ENCODE measurements at places on chromosomes 3 and 15. TPM values are rescaled to one million over a fixed set of nuclear protein-coding genes. Genes with fewer than 3 reads are reported as not detected.

DNA sequence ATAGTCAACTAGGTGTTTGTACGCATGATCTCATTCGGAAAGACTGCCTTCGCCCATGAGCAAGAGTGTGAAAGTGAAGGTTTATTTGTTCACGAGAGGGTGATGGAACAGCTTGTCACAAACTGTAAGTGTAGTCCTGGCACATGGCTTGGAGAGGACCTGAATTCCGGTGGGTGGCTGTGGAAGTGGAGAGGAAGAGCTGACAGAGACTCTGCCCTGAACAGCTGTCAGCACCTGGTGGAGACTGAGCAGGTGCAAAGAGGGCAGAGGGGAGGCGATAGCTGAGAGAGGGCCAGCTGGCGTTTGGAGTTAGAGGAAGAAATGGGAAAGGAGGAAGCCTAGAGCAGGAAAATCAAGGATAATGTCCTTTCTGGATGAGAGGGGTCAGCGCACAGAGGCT, 155.7 kb downstream of the EEFSEC start:
- DNase-seq, result no peak

DNA sequence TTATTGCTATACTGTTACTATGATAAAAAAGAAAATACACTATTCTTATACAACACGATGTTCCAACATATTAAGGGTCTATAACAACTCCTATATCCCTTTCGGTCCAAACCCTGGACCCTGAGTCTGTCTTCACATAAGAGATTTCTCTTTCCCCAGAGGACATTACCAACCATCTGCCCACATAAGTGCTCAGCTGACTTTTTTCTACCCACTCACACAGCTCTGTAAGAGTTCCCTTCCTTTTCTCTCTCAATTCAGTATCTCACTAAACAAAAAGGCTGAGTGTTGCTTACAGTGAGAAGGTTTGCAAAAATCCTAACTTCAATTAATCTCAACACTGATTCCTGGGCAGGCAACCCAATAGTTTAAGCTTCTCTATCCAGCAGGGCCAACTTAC, 30.5 kb downstream of the ITGB5 start:
- DNase-seq, result no peak

- no peak for DNase-seq
These were observed 31.4 kb downstream of the FSD2 start for GRCh38 chr15:82774496-82774895.

DNA sequence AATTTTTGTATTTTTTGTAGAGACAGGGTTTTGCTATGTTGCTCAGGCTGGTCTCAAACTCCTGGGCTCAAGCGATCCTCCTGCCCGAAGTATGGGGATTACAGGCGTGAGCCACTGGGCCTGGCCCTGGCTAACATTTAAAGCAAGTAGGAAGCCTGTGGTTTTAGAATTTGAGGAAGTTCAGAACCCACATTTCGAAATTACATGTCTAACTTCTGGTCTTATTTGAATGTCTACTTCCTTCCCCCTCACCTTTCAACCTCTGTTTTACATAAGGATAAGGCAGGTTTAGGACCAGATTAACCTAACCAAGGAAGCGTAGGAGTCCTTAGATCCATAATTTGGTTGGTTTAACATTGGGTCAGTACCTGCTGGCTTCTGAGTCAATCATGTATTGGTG, 120.5 kb upstream of the PROK2 start:
- no peak for DNase-seq

GRCh38 chr3:46504789-46505188, 7.0 kb downstream of the RTP3 start:
- no peak for DNase-seq

DNA sequence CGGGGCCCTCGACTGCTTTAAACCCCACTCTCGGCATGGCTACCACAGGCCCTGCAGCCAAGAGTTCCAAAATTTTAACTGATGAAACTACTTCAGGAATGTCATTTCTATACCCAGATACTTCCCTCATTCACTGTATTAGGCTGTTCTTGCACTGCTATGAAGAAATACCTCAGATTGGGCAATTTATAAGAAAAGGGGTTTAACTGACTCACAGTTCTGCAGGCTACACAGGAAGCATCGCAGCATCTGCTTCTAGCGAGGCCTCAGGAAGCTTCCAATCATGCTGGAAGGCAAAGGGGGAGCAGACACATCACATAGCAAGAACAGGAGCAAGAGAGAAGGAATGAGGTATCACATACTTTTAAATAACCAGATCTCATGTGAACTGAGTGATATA, 21.6 kb upstream of the ALCAM start:
- no peak for DNase-seq

GRCh38 chr15:67504796-67505195, 16.1 kb upstream of the C15orf61 start:
- DNase-seq, result no peak

DNA sequence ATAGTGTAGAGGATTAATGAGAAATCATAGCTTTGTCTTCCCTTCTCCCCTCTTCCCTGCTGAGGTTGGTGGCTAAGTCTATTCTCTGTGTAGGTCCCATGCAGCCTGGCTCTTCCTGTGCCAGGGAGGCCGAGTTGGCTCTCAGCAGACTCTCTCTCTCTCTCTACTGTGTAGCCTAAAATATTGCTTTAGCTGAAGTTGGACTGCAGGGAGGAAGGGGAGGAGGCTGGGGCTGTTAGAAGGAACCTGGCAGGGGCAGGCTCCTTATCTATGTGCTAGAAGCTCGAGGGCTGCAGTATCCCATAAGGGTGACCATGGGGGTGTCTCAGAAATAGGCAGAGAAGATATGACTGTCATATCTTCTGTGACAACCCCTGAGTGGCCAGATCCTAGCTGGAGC, 160.8 kb downstream of the EPHB1 start:
- no peak for DNase-seq

DNA sequence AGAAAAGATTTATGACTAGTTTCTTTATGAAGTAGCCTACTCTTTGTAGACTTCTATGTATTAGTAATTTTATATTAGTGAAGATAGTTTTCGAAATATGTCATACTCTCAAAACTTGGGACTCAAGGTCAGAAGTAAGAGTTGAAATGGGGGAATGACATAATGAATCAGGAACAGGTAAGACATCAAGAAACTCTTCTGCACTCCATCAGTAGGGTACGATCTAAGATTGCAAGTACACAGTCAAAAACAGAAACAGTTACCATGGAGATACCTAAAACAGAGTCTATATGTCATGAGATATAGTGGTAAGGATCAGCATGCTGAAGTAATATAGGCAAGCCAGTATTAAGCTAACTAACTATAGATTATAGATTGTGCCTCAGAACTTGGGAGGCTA, 187.0 kb upstream of the MLF1 start:
- no peak for DNase-seq

- no peak for DNase-seq
These were observed 300.4 kb downstream of the SV2B start for GRCh38 chr15:91400481-91400880.

DNA sequence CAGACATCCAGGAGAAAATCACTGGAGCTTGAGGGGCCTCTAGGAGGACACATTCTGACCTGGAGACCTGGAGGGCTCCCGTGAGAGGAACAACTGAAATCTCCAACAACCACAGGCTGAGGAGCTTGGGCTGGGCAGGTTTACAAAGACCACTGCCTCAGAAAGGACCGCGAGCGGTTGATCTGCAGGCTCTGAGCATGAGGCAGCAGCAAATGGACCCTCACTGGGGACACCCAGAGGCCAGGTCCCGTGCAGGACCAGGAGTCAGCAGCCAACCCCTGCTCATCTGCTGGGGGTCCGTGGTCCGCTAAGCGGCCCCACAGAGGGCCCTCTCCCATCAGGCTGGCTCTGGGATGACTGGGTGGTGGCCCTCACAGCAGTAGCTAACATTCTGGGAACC, 10.5 kb upstream of the EPHB3 start:
- no peak for DNase-seq

DNA sequence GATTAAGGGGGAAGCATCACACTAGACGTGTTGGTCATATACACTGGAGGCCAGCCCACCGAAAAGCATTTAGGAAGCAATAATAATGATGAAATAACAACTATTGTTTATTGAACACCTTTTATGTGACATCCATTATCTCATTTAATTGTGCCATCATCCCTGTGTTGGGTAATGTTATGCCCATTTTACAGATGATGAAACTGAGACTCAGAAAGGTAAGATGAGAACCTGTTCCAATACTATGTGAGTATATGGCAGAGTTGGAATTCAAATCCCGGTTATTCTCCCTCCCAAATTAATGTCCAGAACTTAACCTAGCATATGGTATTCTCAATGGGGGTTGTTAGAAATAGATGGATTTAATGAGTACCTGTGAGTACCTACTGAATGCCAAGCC, 99.2 kb downstream of the SMAD6 start:
- DNase-seq, result no peak

DNA sequence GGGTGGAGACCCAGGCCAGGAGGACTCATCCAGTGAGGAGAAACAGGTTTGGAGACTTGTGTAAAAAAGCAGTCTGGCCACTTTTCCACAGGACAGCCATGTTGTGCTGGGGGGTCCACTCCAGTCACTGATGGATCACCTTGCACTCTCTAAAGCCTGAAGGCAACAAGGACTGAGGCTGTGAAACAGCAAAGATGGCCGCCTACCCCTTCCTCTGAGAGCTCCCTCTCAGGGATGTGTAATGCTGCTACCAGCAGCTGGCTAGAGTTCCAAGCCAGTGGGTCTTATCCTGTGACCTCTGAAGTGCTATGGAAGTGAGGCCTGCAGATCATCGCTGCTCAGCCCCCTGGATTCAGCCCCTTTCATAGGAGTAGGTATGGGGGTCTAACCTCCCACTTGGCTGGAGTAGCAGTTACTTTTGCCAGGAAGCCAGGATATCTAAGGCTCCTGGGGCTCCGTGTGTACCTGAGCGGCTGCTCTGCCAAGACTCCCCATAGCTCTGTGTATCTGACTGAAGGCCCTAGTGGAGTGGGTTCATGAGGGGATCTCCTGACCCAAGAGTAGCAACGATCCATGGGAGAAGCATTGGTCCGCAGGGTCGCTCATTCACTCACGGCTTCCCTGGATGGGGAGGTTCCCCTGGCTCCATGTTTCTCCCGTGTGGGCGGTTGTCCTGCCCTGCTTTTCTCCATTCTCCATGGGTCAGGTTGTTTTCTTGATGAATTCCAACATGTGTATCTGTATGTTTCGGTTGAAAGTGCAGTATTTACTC, 69.9 kb upstream of the TNFSF10 start:
- no peak for DNase-seq

GRCh38 chr3:264394-265156, 68.0 kb downstream of the CHL1 start:
- no peak for DNase-seq

- no peak for DNase-seq
These were observed 11.8 kb upstream of the LIPC start for GRCh38 chr15:58419803-58420524.

GRCh38 chr15:26294059-26294689, 431.0 kb upstream of the ATP10A start:
- no peak for DNase-seq

DNA sequence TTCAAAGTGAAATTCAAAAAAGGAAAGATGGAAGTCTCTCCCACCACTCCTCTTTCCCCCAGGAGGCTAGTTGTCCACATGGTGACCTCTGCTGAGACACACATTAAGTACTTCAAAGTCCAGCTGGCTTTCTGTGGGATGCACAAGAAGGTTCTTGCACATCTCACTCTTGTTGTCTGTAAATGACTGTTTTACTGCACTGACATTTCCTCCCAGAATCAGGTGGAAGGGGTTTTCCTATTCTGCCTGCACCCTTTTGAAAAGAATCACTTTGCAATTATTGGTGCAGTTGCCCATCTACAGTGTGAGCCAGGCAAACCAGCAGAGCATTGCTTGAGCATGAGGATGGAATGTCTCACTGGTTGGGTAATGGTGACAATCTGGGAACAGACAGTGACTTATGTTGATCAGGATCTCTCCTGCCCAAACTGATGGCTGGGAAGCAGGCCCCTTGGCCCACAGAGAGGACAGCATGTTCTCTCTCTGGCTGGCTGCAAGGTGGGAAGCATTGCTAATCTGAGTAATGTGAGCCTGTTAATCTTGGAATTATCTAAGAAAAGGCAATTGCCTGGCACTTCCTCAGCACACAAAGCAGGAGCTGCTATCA, 347.7 kb upstream of the SATB1 start:
- DNase-seq, result no peak

DNA sequence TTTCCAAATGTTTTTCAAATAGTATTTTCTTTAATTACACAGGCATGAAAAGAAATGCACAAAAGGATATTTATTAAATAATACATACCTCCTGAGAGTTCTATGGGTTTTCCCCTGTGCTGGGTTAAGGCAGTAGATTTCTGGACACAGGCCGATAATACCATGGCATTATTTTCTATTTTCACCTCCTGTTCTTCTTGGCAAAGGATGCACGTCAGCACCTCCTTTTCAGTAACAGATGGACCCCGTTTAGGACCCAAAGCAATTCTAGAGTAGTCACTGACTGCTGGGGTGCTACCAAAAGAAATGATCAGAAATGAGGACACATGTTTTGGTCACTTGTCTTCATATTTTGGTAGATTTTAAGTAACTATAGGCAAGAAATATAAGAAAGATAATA, 86.4 kb upstream of the TTBK2 start:
- DNase-seq, result no peak

GRCh38 chr15:98942431-98942830, 65.2 kb downstream of the PGPEP1L start:
- DNase-seq, result no peak

- no peak for DNase-seq
These were observed 19.4 kb downstream of the GNB5 start for GRCh38 chr15:52171807-52172206.

GRCh38 chr3:25663347-25663868, 1.3 kb downstream of the TOP2B start:
- no peak for DNase-seq

- no peak for DNase-seq
These were observed 34.2 kb downstream of the SEMA5B start for GRCh38 chr3:122993124-122993978.

GRCh38 chr3:50154476-50154839, 666 bp upstream of the SEMA3F start:
- DNase-seq, result no peak

SPINT1 gene
- 16.2 TPM for total RNA-seq

ECE2 gene
- not detected for total RNA-seq

ENTPD3 gene
- total RNA-seq, result 1.9 TPM

C3orf22 gene
- not detected for total RNA-seq

OXSR1 gene
- 46.1 TPM for total RNA-seq

CCDC174 gene
- 16.5 TPM for total RNA-seq

GOLGA8T gene
- not detected for total RNA-seq

KCNH8 gene
- not detected for total RNA-seq

COL7A1 gene
- total RNA-seq, result 0.31 TPM

SELENOS gene
- 99.4 TPM for total RNA-seq

ALDH1L1 gene
- 141 TPM for total RNA-seq

MAGEL2 gene
- 0.09 TPM for total RNA-seq

ARGFX gene
- total RNA-seq, result not detected

MYH15 gene
- total RNA-seq, result not detected

COL6A5 gene
- not detected for total RNA-seq

CHRNA7 gene
- total RNA-seq, result 0.88 TPM

SMAD6 gene
- 15.7 TPM for total RNA-seq

PRSS50 gene
- total RNA-seq, result not detected

LNP1 gene
- 2.9 TPM for total RNA-seq

All from omental fat pad (tissue), 4 donors.